ENCODE measurements at places on chromosomes 7 and 10.

DNA sequence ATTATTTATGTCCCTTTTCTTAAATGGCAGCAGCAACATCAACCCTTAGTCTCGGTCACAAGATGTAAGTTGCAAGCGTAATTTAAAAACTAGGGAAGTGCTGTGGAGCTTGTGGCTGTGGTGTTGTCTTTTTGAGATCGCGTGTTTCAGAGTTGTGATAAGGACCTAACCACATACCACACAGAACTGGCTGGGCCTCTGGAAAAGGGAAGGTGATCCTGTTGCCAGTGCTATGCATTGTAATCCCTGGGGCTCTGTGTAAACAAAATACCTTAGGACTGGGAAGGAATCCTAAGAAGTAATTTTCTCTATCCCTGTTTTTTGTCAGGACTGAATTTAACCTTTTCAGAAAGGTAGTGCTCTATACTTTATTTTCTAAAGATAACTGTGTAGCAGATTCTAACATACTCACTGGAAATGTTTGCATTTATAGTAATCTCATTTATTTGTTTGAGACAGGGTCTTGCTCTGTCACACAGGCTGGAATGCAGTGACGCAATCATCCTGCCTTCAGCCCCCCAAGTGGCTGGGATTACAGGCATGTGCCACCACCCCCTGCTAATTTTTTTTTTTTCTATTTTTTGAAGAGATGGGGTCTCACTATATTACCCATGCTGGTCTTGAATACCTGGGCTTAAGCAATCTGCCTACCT, 60.4 kb downstream of the INPP5F start:
- peaks cover 6% of the 10 kb centered on the region for H3K4me1 ChIP-seq
- H3K27ac ChIP-seq = no peak overlapping the region
- no peaks in the 10 kb centered on the region for H3K27me3 ChIP-seq

GRCh38 chr7:144497282-144497681, 93.8 kb upstream of the NOBOX start:
- no peaks in the 10 kb centered on the region for H3K4me1 ChIP-seq
- no peak for DNase-seq
- H3K36me3 ChIP-seq = no peaks in the 10 kb centered on the region
- H3K27ac ChIP-seq = no peak overlapping the region
- no peak overlapping the region for H3K4me3 ChIP-seq

DNA sequence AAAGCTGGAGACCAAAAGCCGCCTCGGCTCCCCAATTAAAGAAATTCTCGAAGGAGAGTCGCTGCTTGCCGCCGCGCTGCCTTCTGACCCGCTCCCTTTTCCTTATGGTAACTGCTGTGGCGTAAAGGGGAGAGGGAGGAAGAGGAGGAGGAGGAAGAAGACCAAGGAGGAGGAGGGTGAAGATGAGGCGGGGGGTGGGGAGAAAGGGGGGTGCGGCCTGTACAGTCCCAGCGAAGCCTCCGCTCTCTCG, 388 bp downstream of the CNOT4 start:
- no peaks in the 10 kb centered on the region for H3K36me3 ChIP-seq
- peaks cover 22% of the 10 kb centered on the region for H3K4me1 ChIP-seq
- peak overlapping the region; percentile 93 for H3K27ac ChIP-seq
- no peak for DNase-seq
- peak overlapping the region; percentile 73 for H3K4me3 ChIP-seq

DNA sequence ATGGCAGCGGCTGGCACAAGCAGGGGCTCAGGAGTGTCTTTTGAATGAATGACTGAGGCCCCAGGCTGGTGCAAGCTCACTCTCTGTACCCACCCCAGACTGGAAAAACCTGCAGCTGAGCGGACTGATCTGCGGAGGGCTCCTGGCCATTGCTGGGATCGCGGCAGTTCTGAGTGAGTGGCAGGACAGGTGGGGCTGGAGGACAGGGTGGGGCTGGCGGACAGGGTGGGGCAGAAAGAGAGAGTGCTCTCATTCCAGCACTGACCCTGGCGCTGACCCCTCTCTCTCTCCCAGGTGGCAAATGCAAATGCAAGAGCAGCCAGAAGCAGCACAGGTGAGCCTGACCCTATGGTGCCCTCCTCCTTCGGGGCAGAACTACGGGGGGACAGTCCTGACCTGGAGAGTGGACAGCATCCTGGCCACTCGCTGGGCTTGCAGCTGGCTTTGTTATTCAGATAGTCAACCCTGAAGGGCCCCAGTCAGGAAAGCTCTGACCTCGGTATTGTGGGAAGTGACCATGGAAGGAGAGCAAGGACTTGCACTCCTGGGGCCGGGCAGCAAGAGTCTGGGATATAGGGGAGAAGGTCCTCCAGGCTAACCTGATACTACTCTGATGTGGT, 4.1 kb downstream of the FXYD4 start:
- no peaks in the 10 kb centered on the region for H3K36me3 ChIP-seq
- no peak overlapping the region for H3K4me3 ChIP-seq
- DNase-seq = no peak
- no peaks in the 10 kb centered on the region for H3K4me1 ChIP-seq
- no peak overlapping the region for H3K27ac ChIP-seq
- no peaks in the 10 kb centered on the region for H3K27me3 ChIP-seq

- H3K36me3 ChIP-seq = no peaks in the 10 kb centered on the region
- H3K27ac ChIP-seq = no peak overlapping the region
- H3K27me3 ChIP-seq = no peaks in the 10 kb centered on the region
- DNase-seq = no peak
These were observed 13.6 kb downstream of the STAMBPL1 start for GRCh38 chr10:88893611-88894010.

- H3K4me3 ChIP-seq = no peak overlapping the region
- no peaks in the 10 kb centered on the region for H3K27me3 ChIP-seq
- no peak overlapping the region for H3K27ac ChIP-seq
- no peaks in the 10 kb centered on the region for H3K36me3 ChIP-seq
- DNase-seq = no peak
- no peaks in the 10 kb centered on the region for H3K4me1 ChIP-seq
These were observed 129.7 kb upstream of the VWC2 start for GRCh38 chr7:49643736-49644135.

GRCh38 chr10:79477456-79477855, 32.0 kb upstream of the ZCCHC24 start:
- peaks cover 11% of the 10 kb centered on the region for H3K4me1 ChIP-seq
- no peaks in the 10 kb centered on the region for H3K27me3 ChIP-seq
- H3K27ac ChIP-seq = no peak overlapping the region

GRCh38 chr10:106424054-106424453, 740.5 kb downstream of the SORCS1 start:
- no peaks in the 10 kb centered on the region for H3K4me1 ChIP-seq
- H3K4me3 ChIP-seq = no peak overlapping the region
- H3K27ac ChIP-seq = no peak overlapping the region

DNA sequence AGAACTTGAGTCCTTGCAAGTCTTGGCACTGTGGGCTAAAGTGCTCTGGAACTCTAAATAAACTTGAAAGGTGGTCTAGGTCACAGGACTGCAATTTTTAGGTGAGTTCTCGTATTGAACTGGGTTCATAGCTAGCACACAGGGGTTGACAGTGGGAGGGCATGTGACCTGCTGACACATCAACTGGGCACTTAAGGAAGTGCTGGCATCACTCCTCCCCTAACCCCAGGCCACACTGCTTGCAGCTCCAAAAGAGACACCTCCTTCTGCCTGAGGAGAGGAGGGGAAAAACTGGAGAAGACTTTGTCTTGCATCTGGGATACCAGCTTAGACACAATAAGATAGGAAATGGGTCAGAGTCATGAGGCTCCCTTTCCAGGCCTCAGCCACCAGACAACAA, 38.0 kb upstream of the AASS start:
- H3K4me3 ChIP-seq = no peak overlapping the region
- H3K27me3 ChIP-seq = no peaks in the 10 kb centered on the region
- no peak for DNase-seq
- no peak overlapping the region for H3K27ac ChIP-seq
- no peaks in the 10 kb centered on the region for H3K4me1 ChIP-seq
- no peaks in the 10 kb centered on the region for H3K36me3 ChIP-seq

DNA sequence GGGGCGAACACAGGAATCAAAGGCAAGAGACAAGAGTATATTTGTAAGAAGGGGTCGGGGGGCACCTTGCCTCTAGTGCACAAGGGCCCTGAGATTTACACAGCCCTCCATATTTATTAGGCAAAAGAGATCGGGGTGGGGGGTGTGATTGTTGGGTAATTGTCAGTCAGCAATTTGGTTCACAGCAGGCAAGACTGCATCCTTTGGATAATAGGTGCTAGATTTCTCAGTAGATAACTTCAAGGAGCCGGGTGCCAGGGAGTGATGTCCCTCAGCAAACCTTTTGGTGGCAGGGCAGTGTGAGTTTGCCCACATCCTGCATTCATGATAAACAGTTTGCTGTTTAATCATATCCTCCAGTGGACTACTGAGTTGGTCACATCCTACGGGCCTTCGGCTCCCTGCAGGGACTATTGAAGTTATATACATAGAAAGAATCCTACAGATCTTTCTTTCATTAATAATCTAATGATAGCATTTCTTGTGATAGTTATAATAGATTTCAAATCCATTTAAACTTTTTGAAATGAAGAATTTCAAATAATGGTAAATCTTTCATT, 178.5 kb downstream of the GNAI1 start:
- DNase-seq = no peak
- H3K27me3 ChIP-seq = no peaks in the 10 kb centered on the region
- H3K4me3 ChIP-seq = no peak overlapping the region
- no peaks in the 10 kb centered on the region for H3K36me3 ChIP-seq

DNA sequence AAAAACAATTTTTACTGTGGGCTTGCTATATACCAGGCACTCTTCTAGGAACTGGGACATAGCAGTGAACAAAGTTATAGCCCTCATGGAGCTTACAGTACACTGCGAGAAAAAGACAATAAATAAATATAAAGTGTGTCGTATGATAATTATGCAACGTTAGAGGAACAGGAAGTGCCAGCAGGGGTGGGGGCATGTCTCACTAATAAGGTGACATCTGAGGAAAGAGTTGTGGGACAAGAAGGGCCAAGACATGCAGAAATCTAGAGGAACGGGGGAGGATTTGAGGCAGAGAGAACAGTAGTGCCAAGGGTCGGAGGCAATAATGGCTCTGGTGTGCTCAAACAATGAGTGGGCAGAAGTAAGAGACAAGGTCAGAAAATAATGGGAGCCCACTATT, 52.8 kb downstream of the LMBR1 start:
- peaks cover 30% of the 10 kb centered on the region for H3K4me1 ChIP-seq
- no peak overlapping the region for H3K4me3 ChIP-seq
- DNase-seq = no peak
- H3K27ac ChIP-seq = no peak overlapping the region
- peaks cover 9% of the 10 kb centered on the region for H3K36me3 ChIP-seq

DNA sequence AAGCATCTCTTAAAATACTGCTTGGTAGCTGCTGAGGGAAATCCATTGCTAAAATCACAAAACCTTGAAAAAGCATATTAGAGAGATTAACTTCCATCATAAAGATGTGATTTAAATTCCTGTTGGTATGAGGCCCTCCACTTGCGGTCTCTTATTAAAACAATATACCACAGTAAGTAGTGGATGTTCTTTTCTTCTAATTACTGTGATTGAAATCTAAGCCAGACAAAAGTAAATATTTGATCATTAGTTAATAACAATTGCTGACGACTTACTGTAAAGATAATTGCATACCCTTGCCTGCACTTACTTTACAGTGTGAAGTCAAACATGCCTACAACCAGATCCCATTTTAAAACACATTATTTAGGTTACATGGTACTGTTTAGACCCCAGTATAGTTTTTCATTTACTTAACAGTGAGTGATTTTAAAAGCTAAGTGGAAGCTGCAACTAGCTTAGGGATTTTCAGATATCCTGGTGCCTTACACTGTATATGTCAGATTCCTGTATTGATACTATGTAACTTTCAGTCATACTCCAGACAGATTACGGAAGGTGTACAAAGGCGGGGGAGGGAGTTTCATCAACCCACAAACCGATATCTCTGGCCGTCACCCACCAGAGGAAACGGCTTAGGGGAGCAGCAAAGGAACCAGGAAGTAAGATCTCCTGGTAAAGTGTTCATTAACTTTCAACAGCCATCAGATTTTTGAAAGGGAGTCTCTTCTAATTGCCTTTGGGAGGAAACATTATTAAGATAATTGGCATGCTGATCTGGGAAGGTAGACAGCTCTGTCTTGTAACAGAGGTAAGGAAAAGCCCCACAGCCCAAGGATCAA, 986 bp downstream of the NRP1 start:
- peaks cover 24% of the 10 kb centered on the region for H3K4me1 ChIP-seq
- no peaks in the 10 kb centered on the region for H3K27me3 ChIP-seq
- H3K36me3 ChIP-seq = no peaks in the 10 kb centered on the region
- peak overlapping the region; percentile 94 for H3K4me3 ChIP-seq
- peak overlapping the region; percentile 99 for H3K27ac ChIP-seq

DNA sequence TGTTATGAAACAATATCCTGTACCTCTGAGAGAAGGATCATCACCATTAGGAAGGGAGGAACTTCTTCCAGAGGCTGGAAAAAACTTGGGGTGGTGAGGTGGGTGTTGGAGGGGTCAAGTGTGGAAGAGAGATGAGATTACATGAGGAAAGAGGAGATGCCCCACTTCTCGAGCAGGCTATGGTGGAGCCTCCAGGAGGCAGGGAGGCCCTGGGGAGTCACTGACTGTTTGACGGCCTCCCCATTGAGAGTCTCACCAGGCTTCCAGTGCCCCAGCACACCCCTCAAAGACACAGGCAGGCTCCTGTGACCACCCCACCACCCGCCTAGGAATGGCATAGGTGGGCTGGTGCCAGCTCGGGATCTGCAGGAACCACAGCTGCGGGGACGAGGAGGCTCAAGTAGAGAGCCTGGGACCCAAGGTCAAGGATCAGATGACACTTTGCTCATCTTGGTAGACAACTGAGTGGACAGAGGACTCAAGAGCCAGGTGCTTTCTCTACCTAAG, 185.3 kb upstream of the GDF10 start:
- no peak overlapping the region for H3K4me3 ChIP-seq
- no peaks in the 10 kb centered on the region for H3K4me1 ChIP-seq
- no peaks in the 10 kb centered on the region for H3K36me3 ChIP-seq
- H3K27me3 ChIP-seq = no peaks in the 10 kb centered on the region

- peaks cover 30% of the 10 kb centered on the region for H3K36me3 ChIP-seq
- DNase-seq = no peak
- no peak overlapping the region for H3K4me3 ChIP-seq
- H3K4me1 ChIP-seq = no peaks in the 10 kb centered on the region
- no peak overlapping the region for H3K27ac ChIP-seq
These were observed 121.9 kb upstream of the ODAD2 start for GRCh38 chr10:28120795-28121194.

GRCh38 chr7:76193466-76193865, 8.2 kb upstream of the SRRM3 start:
- no peak for DNase-seq
- no peak overlapping the region for H3K4me3 ChIP-seq
- no peaks in the 10 kb centered on the region for H3K36me3 ChIP-seq
- no peak overlapping the region for H3K27ac ChIP-seq
- H3K27me3 ChIP-seq = peaks cover 10% of the 10 kb centered on the region
- H3K4me1 ChIP-seq = no peaks in the 10 kb centered on the region

GRCh38 chr7:7765422-7765821, 47.0 kb upstream of the RPA3 start:
- H3K36me3 ChIP-seq = no peaks in the 10 kb centered on the region
- H3K27me3 ChIP-seq = no peaks in the 10 kb centered on the region
- no peak overlapping the region for H3K27ac ChIP-seq
- DNase-seq = no peak
